Stimulated activated CD8-positive, alpha-beta memory T cell treated with anti-CD3 and anti-CD28 coated beads, Interleukin-7, amount 100 ng/mL, for 48 hours (primary cell): ENCODE measurements at places on chromosomes 12 and 14.

- no peak for DNase-seq
Measured at GRCh38 chr12:26402648-26403047, 207.3 kb downstream of the SSPN start.

GRCh38 chr12:52004042-52004648 is 2.6 kb upstream of the TAMALIN start:
- no peak for DNase-seq

DNA sequence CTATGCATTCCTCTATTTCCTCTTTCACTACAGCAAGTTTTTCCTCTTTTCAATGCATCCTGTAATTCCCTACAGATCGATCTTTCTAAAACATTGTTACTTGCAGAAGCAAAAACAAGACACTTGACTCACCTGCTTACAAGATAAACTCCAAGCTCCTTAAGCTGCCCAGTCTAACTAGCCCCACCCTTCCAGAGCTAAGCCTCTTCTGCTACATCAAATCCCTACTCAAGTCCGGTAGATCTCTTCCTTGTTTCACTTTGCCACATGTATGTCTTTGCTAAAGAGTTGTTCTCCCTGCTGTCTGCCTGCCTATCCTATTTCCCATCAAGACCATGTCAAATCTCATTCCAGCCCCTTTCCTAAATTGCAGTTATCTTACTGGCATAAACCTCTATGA is 724.8 kb downstream of the C12orf50 start:
- DNase-seq = no peak

- DNase-seq = no peak
Measured at GRCh38 chr12:133105620-133106019, 24.5 kb downstream of the ZNF891 start.

- DNase-seq = no peak
Measured at GRCh38 chr14:100688598-100689461, 37.9 kb upstream of the DLK1 start.

- no peak for DNase-seq
Measured at GRCh38 chr12:14833952-14834351, 9.4 kb downstream of the ART4 start.

DNA sequence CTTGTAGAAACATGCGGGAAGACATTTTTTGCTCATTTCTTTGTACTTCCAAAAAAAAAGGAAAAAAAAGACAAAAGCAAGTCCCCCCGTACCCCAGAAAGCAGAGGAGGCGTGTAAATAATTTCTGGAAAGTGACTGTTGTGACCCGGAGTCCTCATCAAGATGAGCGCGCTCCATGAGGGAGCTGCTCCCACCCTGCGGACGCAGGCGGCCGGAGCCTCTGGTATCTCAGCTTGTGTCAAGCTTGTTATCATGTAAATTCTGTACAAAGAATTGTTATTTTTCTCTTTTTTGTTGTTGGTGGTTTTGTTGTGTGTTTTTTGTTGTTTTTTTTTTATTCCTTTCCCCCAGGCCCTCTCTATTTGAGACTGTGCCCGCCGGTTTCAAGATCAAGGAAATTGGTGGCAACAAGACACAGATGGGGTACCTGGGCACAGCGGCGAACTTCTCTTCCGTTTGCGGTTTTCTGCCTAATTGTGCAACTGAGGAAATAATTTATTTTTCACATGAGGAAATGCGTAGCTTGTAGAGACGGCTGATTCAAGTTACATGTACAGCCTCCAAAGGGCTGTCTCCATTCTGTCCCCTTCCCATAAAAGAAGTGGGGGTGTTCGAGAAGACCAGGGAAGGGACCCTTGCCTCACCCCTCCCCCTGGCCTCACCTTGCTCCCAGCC is 27.0 kb downstream of the HPD start:
- DNase-seq = no peak

DNA sequence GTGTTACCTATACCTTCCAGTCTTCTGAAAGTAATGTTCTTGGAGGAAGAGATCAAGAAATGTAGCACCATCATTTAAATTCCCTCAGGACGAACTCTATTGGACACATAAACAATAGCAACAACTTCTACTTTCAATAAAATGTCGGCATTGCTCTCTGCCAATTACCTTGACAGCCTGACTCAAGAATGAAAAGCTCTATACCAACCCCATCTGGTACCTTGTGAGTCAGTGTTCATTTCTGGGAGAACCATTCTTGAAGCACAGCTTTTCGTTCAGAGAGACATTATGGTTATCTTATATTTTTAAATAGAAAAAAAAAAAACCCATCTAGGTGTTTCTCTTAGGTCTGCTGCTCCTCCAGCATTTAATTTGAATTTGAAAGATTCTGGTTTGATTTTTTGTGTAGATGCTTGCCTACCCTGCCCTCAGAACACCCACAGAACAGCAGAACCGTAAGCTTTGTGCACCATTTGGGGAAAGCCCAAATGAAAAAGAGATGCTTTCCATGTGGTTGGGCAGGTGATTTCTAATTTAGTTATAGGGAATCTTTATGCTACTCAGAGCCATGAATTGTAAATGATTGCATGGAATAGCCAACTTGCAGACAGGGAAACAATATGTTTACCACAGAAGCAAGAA is 156.0 kb downstream of the SAMD4A start:
- no peak for DNase-seq

DNA sequence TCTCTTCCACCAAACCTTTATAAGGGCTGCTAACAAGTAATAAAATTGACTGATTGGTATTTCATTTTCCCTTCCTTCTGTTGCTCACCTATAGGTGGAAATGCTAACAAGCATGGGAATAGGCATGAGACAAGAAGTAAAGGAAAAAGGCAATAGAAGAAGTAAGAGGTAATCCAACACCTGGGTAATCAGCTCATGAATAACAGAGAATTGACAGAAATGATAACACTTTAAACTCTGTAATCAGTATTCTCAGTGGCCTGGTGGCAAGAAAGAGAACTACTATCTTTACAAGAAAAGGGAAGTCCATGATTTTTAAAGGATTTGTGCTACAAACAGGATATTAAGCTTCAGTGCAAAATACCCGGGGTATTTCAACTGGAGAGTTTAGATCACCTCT is 737.8 kb downstream of the RERGL start:
- DNase-seq = no peak

DNA sequence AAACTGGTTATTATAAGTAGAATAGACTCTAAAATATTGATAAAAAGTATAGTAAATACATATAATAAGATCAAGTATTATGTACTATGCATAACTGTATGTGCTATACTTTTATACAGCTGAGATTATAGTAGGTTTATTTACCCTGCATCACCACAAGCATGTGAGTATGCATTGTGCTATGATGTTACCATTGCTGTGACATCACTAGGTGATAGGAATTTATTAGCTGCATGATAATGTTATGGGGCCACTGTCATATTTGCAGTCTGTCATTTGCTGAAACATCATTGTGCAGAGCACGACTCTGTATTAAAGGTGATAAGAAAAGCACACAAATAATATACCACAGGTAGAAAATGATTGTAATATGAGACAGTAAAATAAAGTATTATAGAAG is 385.6 kb downstream of the ZFP36L1 start:
- DNase-seq = no peak

DNA sequence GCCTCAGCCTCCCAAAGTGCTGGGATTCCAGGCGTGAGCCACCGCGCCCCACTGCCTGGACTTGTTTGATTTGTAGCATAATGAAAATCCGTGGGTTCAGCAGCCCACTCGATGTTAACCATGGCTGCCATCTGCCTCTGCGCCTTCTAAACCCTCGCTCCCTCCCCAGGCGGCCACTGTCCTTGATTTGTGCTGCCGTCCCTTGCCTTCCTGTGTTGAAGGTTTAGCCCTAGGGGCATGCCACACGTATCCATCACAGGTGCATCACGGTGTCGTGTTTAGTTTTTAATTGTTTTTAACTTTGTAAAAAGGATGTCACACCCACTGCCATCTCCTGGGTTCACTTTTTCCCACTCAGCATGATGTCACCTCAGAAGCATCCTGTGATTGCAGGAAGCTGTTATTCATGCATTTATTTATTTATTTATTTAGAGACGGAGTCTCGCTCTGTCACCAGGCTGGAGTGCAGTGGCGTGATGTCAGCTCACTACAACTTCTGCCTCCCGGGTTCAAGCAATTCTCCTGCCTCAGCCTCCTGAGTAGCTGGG is 24.5 kb upstream of the ULK1 start:
- no peak for DNase-seq

DNA sequence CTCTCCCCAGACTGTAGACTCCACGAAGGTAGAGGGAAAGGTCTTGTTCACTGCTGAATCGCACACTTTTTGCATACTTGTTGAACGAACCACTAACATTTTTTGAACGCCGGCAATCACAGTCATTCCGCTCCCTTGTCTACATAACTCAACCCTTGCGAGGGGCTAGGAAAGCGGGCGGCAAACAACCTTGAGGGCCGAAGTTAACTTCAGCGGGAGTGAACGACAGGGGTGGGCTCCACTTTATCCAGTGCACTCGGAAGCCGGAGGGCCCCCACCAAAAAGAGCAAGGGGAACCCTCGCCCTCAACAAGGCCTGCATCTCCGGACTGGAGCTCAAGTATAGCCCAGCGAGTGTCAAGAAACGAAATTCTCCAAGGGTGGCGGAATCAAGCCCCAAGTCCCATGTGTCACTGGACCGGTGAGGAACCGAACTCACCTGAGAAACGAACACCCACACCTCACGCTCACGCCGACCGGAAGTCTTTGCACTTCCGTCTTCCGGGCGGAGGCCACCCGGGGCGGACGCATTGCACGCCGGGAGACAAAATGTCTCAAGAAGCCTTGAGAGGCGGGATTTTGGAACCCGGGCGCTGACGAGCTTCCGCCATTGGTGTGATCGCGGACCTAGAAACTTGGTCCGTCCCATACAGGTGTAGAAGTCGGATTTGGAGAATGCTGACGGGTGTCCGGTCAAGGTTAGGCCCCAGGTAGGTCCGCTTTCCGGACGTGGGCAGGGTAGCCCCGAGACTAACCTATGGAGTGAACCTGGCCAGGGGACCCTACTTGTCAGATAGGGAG is at the start of gene LLPH:
Gene LLPH (minus strand): TSS at position 484 of the 800 bp plus-strand sequence. CDS start 1,644 bp downstream, outside the sequence.
- peak; percentile 88 for DNase-seq

GRCh38 chr14:34593740-34594375 is 36.1 kb downstream of the SNX6 start:
- DNase-seq = no peak

- DNase-seq = no peak
Measured at GRCh38 chr14:34436118-34436905, 25.7 kb downstream of the SPTSSA start.

DNA sequence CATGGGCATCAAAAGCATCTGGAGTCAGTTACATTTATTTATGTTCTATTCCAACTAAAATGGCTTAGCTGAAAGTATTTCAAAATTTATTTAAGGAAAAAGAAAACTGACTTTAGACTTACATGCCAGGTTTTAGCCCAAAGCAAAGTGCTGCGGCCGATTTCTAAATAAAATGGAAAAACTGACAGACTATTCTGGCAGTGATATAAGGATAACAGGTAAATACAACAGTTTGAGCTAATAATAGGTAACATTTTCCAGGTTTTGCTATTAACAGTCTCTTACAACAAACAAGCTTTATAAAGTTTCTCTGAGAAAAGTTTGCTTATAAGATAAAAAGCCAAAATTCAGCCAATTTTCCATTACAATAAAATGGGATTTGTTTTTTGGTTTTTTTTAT is 937.2 kb upstream of the FLRT2 start:
- DNase-seq = no peak

GRCh38 chr12:2588345-2588744 is 206.4 kb upstream of the FKBP4 start:
- no peak for DNase-seq

DNA sequence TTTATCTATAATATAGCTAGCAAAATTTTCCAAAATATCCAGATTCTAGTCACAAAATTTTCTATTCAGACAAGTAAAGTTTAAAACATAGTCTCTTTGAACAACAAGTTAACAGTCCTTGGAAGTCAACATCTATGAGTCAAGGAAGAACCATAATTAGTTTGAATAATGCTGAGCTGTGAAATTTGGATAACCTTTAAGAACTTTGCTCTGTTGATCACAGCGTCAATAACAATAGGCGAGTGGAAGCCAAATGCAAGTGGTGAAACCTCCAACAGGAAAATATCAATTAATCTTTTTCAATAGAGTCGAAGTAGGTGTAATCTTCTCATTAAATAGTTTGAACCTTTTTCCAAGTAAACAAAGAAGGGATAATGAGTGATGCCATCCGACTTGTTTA is 466.6 kb downstream of the FOXG1 start:
- no peak for DNase-seq
